CD4-positive, alpha-beta memory T cell (primary cell): ENCODE measurements at places on chromosomes 2 and 18. TPM values are rescaled to one million over a fixed set of nuclear protein-coding genes. Genes with fewer than 3 reads are reported as not detected.
A peak's percentile ranks its signal among the peaks of the same experiment; 100 is the strongest.

DNA sequence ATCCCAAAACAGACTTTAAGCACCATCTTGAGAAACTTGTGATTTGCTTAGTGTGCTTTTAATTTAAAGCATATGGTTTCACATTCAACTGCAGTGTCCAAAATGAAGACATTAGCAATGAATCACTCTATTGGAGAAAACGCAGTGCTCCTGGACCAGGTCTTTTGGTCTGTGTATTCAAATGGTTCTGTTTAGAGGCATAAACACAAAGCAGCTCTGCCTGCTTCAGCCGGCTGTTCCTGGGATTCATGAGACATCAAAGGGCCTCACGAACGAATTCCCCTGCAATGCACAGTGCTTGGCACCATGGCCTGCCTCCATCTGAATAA, 117.1 kb upstream of the SP5 start:
- H3K4me1 ChIP-seq, result no peaks in the 10 kb centered on the region
- H3K27ac ChIP-seq, result no peak overlapping the region
- no peaks in the 10 kb centered on the region for H3K36me3 ChIP-seq

GRCh38 chr18:46405832-46406538, 251.0 kb downstream of the LOXHD1 start:
- H3K27me3 ChIP-seq, result no peaks in the 10 kb centered on the region
- H3K4me1 ChIP-seq, result no peaks in the 10 kb centered on the region
- H3K36me3 ChIP-seq, result no peaks in the 10 kb centered on the region
- no peak overlapping the region for H3K4me3 ChIP-seq
- H3K27ac ChIP-seq, result no peak overlapping the region

DNA sequence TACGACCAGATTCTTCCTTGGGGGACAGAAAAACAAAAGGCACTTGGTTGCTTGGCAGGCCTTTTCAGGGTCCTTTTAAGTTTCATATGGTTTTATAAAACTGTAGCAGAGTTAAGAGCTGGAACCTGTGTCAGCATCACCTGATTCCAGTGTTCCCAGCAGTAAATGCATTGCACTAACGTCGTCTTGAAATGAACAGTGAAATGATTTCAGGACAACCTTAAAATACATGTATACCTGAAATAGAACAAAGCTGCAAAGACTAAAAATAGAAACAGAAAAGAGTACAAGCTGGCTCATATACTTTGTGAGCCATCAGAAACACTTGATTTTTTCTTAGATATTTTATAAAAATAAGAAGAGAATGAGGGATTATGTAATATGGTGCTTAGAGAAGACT, 51.9 kb downstream of the ACSL3 start:
- H3K4me1 ChIP-seq, result no peaks in the 10 kb centered on the region
- H3K27me3 ChIP-seq, result no peaks in the 10 kb centered on the region
- H3K4me3 ChIP-seq, result no peak overlapping the region
- peaks cover 6% of the 10 kb centered on the region for H3K36me3 ChIP-seq
- no peak overlapping the region for H3K27ac ChIP-seq

DNA sequence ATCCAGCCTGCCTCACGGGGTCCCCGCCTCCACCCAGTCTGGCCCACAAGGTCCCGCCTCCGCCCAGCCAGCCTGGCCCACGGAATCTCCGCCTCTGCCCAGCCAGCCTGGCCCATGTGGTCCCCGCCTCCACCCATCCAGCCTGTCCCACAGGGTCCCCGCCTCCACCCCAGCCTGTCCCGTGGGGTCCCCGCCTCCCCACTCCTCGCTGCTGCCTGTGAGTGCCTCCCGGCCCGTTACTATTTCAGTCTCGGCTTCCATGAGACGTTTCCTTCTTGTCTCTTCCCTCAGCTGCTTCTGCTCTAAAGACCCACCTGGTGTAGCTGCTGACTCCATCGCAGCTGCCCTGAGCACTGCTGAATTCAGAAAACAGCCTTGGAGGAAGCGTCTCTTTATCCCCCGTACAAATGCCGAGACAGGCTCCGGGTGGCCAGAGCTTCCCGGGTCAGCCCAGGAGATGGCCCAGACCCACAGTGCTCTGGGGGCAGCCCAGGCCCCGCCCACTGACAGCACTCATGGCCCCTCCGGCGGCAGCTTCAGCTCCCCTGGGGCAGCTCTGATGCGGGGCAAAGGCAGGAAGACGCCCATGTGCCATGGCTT, 69.8 kb downstream of the NFATC1 start:
- no peak overlapping the region for H3K4me3 ChIP-seq
- no peak for DNase-seq
- no peaks in the 10 kb centered on the region for H3K27me3 ChIP-seq
- no peaks in the 10 kb centered on the region for H3K4me1 ChIP-seq
- peaks cover 30% of the 10 kb centered on the region for H3K36me3 ChIP-seq
- H3K27ac ChIP-seq, result no peak overlapping the region

DNA sequence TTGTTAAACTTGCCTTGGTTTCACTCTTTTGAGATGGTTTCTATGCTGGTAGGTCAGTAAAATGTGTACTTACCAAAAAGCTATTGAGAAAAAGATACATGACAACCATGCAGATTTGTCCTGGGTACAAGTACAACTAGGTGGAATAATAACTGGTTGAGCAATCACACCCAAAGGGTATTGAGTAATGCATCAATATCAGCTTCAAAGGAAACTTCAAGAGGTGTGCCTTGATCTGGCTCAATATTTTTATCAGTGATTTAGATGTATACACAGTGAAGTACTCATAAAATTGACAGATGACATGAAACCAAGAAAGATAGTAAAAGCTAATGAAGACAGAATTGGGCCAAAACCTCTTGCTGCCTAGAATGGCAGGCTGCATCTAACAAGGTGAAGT, 21.7 kb upstream of the GALNT1 start:
- no peaks in the 10 kb centered on the region for H3K36me3 ChIP-seq
- no peak overlapping the region for H3K4me3 ChIP-seq
- H3K4me1 ChIP-seq, result no peaks in the 10 kb centered on the region
- no peak for DNase-seq

DNA sequence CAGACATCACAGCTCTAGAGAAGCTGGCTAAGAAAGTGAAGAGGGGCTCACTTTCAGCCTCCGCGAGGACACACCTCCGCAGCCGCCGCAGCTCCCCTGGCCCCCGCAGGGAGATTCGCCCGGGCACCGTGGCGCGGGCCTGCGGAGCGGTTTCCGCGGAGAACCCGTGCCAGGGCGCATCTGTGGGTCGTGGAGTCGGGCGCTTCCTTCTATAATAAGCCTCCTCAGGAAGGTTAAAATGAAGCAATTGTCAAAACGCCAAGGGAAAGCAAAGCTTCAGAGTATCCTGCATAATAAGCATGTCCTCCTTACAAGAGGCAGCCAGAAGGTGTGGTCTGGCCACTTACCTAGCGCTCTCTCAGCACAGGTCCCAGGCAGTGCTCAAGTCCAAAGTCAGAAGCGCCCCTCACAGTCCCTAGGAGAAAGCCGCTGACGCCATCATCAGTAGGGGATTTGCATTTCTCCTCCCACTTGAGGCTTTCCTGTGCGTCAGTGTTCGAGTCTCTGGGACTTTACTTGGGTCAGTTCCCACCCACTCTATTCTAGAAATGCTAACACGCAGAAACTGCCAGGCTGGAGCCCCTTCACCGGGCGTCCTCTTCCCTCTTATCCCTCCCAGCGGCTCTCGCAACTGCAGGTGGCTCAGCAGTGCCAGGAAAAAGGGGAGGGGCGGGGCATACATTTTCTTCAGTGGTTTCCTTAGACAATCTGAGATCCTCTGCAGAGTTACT, at the start of gene STAT4:
Gene STAT4 (minus strand): TSS at position 395 of the 731 bp plus-strand sequence. CDS start 2,791 bp downstream, outside the sequence.
- H3K27ac ChIP-seq, result peak within 1 kb of the TSS; percentile 99
- peaks cover 16% of the 10 kb centered on the region for H3K36me3 ChIP-seq
- peaks cover 42% of the 10 kb centered on the region for H3K4me1 ChIP-seq
- no peaks in the 10 kb centered on the region for H3K27me3 ChIP-seq
- H3K4me3 ChIP-seq, result peak within 1 kb of the TSS; percentile 92

DNA sequence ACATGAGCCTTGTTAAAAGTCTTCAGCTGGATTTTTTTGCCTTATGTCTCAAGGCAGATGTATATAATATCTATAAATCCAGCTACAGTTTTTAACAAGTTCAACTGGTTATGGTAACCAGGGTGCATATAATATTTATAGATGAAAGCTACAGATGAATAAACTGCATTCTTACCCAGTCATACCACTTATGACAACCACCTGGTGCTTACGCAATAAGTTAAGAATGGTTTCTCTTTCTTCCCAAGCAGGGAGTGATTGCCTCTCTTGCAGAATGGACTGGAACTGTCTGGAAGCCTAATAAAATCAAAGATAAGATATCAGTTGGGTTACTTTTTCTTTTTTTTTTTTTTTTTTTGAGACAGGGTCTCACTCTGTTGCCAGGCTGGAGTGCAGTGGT, 19.6 kb downstream of the DHX57 start:
- H3K4me1 ChIP-seq, result no peaks in the 10 kb centered on the region
- H3K27me3 ChIP-seq, result no peaks in the 10 kb centered on the region
- H3K27ac ChIP-seq, result no peak overlapping the region
- no peak overlapping the region for H3K4me3 ChIP-seq

GRCh38 chr2:241965931-241966412, 96.4 kb downstream of the RTP5 start:
- H3K27me3 ChIP-seq, result no peaks in the 10 kb centered on the region
- DNase-seq, result peak; percentile 15
- peaks cover 18% of the 10 kb centered on the region for H3K4me1 ChIP-seq
- no peaks in the 10 kb centered on the region for H3K36me3 ChIP-seq
- H3K27ac ChIP-seq, result no peak overlapping the region

IL1F10 gene
- polyA plus RNA-seq, result not detected

GNLY gene
- polyA plus RNA-seq, result 32.2 TPM

SIX3 gene
- not detected for polyA plus RNA-seq

POMC gene
- polyA plus RNA-seq, result 5.5 TPM

ELOA2 gene
- polyA plus RNA-seq, result not detected
